ENCODE measurements at places on chromosomes 12 and 14. TPM values are rescaled to one million over a fixed set of nuclear protein-coding genes. Genes with fewer than 3 reads are reported as not detected.

GRCh38 chr14:21384494-21384851 lies 654 bp upstream of the SUPT16H start:
- no peak for DNase-seq

GRCh38 chr14:31319701-31320100 lies 100.6 kb downstream of the HEATR5A start:
- DNase-seq = no peak

DNA sequence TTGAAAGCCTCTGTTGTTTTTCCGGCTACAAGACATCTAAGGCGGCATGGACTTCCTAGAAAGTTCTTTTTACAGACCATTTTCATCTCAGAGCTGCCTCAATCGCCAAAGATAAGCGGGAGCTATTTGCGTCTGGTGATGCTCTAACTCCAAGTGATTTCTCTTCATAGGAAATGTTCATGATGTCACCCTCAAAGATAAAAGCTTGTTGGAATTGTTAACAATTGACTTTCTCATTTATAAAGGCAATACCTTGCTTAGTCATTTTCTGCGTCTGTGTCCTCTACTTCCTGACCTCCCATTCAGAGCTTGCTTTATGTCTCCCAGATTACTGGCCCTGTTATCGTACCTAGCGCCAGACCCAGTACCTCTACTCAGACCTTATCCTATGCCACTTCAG lies 259.0 kb upstream of the G2E3 start:
- DNase-seq = no peak

- no peak for DNase-seq
Measured at GRCh38 chr12:16475521-16475920, 128.1 kb downstream of the MGST1 start.

DNA sequence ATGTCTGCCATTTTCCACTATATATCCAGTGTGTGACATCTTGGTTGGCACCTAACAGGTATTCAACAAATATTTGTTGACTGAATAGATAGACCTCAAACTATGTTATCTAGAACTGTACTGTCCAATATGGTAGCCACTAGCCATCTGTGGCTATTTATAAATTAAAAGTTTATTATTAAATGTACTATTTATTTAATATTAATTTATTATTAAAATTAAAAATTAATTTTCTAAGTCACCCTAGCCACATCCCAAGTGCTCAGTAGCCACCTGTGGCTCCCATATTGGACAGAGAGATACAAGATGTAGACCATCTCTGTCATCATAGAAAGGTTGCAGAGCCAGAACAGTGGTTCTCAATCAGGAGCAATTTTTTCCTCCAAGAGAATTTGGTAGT lies 69.3 kb downstream of the SRRM4 start:
- DNase-seq = no peak

GRCh38 chr12:65741656-65742017 lies 82.6 kb upstream of the HMGA2 start:
- no peak for DNase-seq

DNA sequence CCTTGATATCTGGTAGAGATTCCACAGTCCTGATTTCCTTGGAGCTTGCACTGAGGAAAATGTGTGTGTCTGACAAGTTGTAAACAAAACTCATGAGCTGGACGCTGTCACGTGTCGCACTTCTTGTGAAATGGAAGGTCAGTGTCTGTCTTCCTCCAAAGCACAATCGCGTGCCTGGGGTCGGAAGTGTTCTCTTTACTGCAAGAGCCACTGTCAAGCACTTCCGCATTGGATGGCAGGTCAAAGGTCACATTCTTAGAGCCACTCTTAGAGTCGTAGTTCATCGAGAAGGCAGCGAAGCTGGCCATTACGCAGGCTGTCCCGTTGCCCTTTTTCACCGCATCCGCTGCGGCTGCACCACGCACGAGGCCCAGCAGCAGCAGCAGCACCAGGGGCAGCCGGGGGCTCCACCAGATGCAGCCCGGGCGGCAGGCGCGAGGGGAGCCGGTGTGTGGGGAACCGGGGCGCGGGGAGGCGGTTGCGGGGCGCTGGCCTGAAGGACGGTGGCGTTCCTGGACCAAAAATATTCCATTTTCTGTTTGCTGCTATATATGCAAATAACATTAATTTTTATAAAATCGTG lies 45.0 kb downstream of the LRTM2 start:
- no peak for DNase-seq

- DNase-seq = no peak
Measured at GRCh38 chr12:132558042-132558856, 52.1 kb downstream of the LRCOL1 start.

DNA sequence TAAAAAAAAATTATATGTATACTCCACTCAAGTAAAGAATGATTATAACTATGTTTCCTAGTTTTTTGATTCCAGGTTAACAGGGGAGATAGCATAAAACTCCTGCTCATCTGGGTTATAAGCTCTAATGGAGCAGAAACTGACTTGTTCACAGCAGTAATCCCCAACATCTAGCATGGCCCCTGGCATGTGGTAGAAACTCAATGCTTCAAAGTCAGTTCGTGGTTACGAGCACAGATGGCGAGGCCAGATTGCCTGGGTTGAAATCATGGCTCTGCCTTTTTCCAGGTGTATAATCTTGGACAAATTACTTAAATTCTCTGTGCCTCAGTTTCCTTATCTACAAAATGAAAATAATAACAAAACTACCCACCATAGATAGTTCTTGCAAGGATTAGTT lies 183.8 kb downstream of the TTC7B start:
- DNase-seq = no peak

The ACOT6 gene
- not detected for total RNA-seq

DNA sequence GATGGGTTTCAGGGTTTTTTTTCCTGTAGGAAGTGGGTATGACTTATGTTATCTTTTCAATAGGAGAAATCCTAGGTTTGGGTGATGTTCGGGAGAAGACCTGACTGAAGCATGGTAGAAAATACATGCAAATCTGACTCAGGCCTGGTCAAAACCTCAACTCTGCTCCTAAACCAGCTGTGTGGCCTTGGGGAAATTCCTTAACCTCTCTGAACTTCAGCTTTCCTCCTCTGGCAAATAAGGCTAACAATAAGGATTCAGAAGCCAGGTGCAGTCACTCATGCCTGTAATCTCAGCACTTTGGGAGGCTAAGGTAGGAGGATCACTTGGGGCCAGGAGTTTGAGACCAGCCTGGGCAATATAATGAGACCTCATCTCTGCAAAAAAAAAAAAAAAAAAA lies 148.5 kb downstream of the PHETA1 start:
- DNase-seq = no peak
